OCI-LY7 (cell line): ENCODE measurements at places on chromosomes 11 and 22.

GRCh38 chr22:45904236-45904635 is 72.7 kb downstream of the WNT7B start:
- DNase-seq: no peak

- no peak for DNase-seq
Observed at GRCh38 chr11:113570906-113571305, 95.7 kb upstream of the DRD2 start.

GRCh38 chr22:19661156-19661555 is 53.1 kb upstream of the SEPTIN5 start:
- no peak for DNase-seq

GRCh38 chr11:44065841-44066731 is at the start of gene ACCS:
Gene ACCS (plus strand): TSS chr11:44066270. CDS start chr11:44067628, 1,358 bp downstream.
- DNase-seq: no peak

DNA sequence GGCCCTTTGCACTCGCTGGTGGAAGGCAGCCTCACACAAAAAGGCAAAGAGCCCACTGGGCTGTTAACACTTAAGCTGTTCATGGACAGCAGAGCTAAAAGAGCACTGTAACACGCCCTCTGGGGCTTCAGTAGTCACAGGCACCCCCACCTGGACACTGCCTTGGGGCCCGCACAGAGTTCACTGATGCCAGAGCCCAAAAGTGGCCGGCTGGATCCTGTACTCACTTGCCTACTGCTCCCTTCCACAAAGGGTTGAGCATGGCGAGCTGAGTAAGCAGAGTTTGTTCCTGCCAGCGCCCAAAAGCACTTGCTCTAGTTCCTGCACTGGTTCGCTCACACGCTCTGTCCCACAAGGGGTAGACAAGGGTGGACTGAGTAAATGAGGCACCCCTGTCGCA is 78.8 kb downstream of the RELT start:
- no peak for DNase-seq

- no peak for DNase-seq
Observed at GRCh38 chr22:30411780-30412179, 13.8 kb upstream of the MTFP1 start.

DNA sequence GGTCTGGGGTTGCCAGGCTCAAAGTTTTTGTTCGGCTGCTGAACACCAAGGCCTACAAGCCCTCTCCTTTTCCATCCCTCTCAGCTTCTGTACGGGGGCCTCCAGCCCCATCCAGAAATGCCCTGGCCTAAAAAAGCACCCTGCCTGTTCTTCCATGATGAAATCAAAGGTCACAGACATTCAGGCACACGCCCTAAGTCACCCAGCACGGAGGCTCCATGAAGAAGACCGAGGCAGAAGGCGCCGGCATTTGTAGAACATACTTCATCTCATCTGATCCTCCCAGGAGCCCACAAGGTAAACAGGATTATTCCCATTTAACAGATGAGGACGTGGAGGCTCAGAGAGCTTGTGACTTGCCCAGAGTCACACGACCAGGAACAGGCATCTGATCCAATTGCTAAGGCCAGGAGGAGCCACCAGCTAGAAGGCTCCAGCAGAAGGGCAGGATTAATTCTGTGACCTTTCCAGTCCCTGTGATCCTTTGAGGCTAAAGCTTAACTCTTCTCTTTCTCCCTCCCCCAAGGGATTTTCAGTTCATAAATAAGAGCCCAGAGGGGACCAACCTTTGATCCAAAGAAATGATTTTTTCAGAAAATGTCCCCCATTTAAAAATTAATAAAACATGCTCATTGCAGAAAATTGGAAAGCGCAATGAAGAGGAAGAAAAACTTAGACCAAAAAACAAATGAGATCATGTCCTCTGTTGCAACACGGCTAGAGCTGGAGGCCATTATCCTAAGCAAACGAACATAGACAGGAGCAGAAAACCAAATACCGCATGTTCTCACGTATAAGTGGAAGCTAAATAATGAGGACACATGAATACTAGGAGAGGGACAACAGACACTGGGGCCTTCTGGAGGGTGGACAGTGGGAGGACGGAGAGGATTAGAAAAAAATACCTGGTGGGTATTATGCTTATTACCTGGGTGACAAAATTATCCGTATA is 38.7 kb downstream of the CYTH4 start:
- no peak for DNase-seq

GRCh38 chr22:25643232-25644000 is 78.9 kb downstream of the GRK3 start:
- no peak for DNase-seq

DNA sequence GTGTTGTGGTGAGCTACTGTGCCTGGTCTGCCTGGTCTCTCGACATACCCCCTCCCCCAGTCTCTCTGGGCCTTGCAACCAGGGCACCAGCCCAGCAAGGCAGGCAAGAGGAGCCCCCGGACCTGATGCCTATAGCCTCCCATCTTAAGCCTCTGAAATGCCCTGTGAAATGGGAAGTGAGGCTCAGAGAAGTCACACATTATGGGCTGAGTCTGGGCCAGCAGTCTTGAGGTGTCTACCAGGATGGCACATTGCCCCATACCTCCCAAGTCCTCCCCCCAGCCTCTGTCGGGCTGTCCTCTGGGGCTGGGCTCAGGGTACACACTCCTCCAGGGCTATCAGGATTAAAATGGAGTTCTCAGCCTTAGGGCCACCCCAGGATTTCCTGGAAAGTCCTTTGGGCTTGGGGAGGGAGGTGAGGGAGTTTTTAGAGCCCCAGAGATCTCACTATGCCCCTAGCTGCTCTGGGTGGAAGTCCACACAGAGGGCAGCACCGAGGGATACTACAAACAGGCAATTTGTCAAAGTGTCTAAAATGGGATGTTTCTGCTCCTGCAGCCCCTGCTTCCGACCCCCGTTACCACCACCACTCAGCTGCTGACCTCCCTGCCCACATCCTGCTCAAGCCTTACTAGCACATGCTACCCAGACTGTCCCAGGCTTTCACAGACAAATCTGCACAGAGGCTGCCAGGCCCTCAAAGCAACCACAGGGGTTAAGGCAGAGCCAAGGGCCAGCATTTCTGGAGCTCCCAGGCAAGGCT is 3.1 kb upstream of the SH3BP1 start:
- no peak for DNase-seq

DNA sequence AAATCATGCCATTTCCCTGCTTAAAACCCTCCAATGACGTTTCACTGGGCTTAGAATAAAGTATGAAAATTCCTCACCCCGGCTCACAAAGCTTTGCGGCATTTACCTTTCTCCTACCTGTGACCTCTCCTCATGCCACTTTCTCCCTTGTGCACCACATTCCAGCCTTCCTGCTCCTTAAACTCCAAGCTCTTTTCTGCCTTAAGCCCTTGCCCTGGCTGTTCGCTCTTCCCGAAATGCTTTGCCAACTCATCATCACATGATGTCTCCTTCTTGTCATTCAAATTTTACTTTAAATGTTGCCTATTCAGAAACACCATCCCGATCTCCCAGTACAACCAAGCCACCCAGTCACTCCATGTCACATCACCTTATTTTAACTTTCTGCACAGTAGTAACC is 2.0 kb downstream of the PLEKHA7 start:
- no peak for DNase-seq

DNA sequence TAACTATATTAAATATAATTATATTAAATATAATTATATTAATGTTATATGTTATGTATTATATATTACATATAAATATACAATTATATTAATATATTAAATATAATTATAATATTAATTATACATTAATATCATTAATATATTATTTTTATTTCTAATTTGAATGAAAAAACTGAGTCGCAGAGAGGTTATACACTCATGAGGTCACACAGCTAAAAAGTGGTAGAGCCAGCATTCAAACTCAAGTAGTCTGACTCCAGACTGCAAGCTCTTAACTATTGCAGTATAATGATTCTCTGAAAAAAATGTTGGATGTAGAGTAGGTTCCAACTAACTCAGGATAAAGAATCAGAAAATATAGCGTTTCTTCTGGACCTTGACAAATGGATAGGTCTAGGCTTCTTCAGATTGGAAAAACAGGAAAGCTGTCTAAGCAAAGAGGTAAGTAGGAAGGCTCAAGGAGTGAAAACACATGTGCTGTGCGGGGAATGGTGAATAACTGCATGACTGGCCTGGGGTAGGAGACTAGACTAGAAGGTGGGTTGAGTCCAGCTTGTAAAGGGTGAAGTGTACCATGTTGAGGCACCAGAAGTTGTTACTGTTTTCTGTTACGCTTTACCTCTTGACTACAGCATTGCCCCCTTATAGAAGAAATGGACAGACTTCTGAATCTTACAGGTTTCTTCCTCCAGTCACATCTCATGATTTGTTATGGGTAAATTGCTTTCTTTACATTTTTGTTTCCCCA is 80.3 kb downstream of the TRIM44 start:
- no peak for DNase-seq

GRCh38 chr11:128837627-128838026 is 29.5 kb downstream of the KCNJ1 start:
- DNase-seq: peak; percentile 33

DNA sequence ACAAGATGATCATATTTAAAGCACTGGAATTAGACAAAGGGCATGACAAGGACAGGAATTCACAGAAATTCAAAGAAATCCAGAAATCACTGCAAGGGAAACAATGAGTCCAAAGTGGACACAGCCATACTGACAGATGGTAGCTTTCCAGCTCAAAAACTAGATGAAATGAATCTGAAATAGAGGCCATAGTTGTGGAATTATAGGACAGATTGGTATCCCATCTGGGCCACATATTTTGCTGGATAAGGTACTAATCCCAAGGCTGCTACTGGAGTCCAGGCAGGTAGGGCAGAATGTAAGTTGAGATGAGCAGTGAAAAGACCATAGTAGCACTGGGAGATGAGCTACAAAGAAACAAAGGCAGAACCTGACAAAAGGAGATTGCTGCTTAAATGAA is 258.3 kb upstream of the ANO3 start:
- no peak for DNase-seq

- DNase-seq: no peak
Observed at GRCh38 chr22:48425091-48425506, 1402.6 kb downstream of the BRD1 start.

DNA sequence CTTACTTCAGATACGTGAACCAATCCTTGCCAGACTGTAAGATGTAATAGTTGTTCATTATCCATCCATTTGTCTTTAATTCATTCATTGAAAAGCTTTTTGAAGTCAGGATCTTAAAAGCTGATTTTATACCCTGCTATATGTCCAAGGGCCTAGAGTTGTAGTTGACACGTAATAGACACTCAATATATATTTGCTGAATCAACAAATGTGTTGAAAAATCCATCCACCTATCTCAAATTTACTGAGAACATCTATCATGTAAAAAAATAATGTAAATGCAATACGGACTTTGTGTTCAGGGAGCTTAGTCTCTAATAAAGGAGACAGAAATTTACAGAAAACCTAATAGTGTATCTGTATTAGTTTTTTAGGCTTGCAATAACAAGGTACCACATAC is 521.0 kb downstream of the METTL15 start:
- DNase-seq: no peak

- no peak for DNase-seq
Observed at GRCh38 chr11:45343444-45343843, 57.3 kb upstream of the SYT13 start.

DNA sequence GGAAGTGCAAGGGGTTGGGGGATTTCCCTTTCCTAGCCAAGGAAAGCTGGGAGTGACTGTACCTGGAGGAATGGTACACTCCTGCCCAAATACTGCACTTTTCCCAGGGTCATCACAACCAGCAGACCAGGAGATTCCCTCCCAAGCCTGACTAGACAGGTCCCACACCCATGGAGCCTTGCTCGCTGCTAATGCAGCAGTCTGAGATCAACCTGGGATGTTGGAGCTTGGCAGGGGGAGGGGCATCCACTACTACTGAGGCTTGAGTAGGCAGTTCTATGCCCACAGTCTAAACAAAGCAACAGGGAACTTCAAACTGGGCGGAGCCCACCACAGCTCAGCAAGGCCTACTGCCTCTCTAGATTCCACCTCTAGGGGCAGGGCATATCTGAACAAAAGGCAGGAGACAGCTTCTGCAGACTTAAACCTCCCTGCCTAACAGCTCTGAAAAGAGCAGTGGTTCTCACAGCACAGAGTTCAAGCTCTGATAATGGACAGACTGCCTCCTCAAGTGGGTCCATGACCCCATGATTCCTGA is 58.5 kb downstream of the SLC22A9 start:
- no peak for DNase-seq

DNA sequence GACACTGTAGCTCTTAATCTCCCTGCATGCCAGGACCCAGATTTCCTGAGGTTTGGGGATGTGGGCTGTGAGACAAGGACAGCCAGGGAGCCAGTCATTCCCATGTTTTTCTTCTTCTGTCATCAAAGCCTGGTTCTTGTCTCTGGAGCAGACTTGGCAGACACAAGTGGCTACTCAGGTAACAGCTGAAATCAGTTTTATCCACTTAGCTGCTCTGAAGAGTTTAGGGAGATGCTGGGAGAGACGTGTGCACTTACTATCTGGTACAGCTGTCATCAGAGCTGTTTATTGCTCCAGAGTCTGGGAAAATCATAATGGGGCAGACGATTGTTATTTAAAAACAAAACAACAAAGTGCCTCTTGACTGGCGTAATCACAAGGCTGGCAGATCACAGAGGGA is 56.6 kb downstream of the CSNK2A3 start:
- DNase-seq: no peak

DNA sequence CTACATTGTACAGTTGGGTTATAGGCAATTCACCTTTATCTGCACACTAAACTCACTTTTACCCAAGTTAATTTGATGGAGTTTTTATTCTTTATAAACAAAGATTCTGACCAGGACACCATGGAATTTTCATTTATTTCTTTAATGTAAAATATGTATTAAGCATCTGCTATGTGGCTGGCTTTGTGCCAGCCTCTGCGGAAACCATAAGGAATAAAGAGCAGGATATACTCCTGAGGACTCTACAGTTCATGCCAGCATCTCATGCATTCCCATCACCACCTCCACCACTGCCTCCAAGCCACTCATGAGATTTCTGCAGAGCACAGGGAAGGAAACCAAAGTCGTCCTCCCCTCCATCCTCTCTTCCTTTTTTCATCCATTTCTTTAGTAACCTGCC is 100.0 kb upstream of the DBX1 start:
- DNase-seq: no peak

DNA sequence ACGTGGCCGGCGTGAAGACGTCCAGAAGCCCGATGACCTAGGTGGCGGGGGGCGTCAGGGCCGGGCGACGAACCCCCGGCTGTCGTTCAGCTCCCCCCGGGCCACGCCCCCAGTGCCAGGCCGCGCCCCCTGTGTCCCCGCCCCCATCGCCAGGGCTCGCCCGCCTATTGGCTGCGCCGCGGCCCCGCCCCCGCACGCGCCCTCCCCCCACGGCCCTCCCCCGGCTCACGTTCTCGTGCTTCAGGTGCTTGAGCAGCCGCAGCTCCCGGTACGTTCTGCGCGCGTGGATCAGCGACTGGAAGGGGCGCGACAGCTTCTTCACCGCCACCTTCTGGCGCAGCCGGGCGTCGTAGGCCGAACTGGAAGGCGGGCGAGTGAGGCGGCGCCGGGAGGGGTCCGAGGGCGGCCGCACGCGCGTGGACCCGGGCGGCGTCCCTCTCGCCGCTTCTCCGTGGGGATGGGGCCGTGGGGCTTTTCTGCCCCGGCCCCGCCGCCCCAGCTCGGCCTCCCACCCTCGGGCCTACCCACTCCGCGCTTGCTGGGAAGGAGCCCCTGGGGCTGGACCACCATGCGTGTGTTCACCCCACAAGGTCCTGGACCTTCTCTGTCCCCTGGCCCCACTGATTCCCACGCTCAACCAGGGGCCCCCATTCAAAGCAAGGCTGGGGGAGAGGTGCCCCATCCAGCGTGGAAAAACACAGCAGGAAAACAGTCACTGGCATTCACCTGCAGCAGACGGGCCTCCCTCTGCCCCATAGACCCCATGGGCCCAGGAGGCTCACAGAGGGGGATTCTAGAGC is 2.4 kb downstream of the MAPK11 start:
- peak; percentile 71 for DNase-seq

GRCh38 chr11:133776671-133777367 is 68.5 kb downstream of the SPATA19 start:
- no peak for DNase-seq
